ENCODE measurements at places on chromosomes 1 and 21. TPM values are rescaled to one million over a fixed set of nuclear protein-coding genes. Genes with fewer than 3 reads are reported as not detected.

- H3K4me3 ChIP-seq = no peak within 1 kb of the TSS
- peaks cover 5% of the 10 kb centered on the region for H3K4me1 ChIP-seq
- H3K36me3 ChIP-seq = no peaks in the 10 kb centered on the region
- no peak for DNase-seq
- H3K27me3 ChIP-seq = no peaks in the 10 kb centered on the region
These were observed at the start of gene TIE1 for GRCh38 chr1:43300378-43301094. Gene TIE1 (plus strand): TSS chr1:43300982. CDS start chr1:43301072, 90 bp downstream.

- no peak for DNase-seq
- H3K4me3 ChIP-seq = no peak overlapping the region
- no peak overlapping the region for H3K27ac ChIP-seq
- H3K27me3 ChIP-seq = no peaks in the 10 kb centered on the region
- H3K36me3 ChIP-seq = no peaks in the 10 kb centered on the region
These were observed 139.3 kb upstream of the HMCN1 start for GRCh38 chr1:185594786-185595410.

DNA sequence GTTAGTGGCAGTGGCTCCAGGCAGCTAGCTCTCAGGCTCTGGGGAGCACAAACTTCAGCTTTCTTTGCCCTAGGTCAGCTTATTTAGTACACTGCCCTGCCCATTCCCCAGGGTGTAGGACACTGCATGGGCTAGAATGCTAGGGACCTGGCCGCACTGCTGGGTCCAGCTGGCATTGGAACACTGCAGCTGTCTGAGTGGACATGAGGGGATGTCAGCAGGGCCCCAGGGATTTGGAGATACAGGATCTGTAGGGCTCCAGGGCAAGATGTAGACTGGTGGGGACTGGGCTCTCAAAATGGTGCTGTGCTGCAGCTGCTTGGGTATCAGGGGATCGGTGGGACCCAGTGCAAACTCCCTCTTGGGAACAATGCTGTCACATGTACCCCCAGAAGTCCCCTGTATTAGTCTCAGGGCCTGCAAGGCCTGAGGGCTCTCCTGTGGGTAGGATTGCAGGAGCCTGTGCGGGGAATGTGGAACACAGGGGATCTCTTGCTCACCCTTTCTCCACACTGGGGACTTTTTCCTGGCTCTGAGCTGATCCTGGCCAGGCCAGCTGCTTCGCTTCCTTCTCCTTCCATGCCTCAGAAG lies 25.2 kb upstream of the TTC22 start:
- peaks cover 4% of the 10 kb centered on the region for H3K27me3 ChIP-seq
- H3K27ac ChIP-seq = no peak overlapping the region
- H3K4me3 ChIP-seq = no peak overlapping the region
- H3K4me1 ChIP-seq = no peaks in the 10 kb centered on the region
- DNase-seq = no peak

DNA sequence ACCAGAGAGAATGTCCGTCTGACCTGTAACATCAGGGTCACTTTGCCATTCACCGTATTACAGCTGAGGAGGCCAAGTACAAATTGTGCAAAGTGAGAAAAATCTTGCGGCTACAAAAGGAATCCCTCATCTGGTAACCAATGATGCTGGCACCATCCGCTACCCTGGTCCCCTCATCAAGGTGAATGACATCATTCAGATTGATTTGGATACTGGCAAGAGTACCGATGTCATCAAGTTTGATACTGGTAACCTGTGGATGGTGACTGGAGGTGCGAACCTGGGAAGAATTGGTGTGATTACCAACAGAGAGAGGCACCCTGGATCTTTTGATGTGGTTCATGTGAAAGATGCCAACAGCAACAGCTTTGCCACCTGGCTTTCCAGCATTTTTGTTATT lies 18.3 kb upstream of the MUL1 start:
- H3K4me1 ChIP-seq = no peaks in the 10 kb centered on the region
- no peak overlapping the region for H3K27ac ChIP-seq
- no peak overlapping the region for H3K4me3 ChIP-seq
- no peaks in the 10 kb centered on the region for H3K36me3 ChIP-seq

- no peaks in the 10 kb centered on the region for H3K36me3 ChIP-seq
- H3K4me3 ChIP-seq = no peak overlapping the region
- no peaks in the 10 kb centered on the region for H3K27me3 ChIP-seq
- no peak for DNase-seq
These were observed 29.5 kb downstream of the PEX14 start for GRCh38 chr1:10504249-10504648.

- H3K27me3 ChIP-seq = peaks cover 8% of the 10 kb centered on the region
- H3K36me3 ChIP-seq = no peaks in the 10 kb centered on the region
- peak overlapping the region; percentile 96 for H3K4me3 ChIP-seq
- no peak for DNase-seq
These were observed 2.1 kb downstream of the CLSTN1 start for GRCh38 chr1:9821710-9822109.

DNA sequence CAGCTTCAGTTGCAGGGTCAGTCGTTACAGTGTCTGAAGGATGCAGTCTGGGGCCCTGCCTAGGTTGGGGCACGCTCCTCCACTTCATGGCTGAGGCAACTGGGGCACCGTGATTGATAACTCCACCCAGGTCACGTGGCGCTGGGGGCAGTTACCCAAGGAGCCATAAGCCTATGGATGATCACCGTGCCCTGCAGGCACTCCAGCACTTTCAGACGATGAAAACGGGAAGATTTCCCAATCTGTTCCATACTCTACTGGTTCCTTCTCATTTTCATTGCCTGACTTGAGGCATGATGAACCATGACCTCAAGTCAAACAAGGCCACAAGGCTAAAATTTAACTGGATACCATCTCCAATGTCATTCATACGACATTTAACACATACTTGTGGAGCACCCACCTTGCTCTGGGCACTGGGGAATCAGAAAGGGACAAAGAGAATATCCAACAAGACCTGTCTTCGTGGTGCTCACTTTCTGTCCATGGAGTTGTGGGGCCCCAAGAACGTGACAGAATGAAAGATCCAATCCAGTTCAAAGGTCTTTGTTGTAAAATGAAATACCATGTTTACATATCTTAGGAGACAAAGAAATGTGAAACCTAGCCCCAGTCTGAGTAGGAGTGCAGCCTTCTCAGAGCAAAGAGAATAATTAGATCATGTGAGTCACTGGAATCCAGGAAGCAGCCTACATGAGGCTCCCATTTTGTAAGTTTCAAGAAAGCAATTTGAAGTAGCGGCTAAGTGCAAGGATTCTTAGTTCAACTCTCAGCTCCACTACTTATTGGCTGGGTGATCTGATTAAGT lies 39.4 kb upstream of the SPOCD1 start:
- no peaks in the 10 kb centered on the region for H3K4me1 ChIP-seq
- H3K36me3 ChIP-seq = no peaks in the 10 kb centered on the region
- no peak overlapping the region for H3K27ac ChIP-seq
- no peak for DNase-seq
- H3K4me3 ChIP-seq = no peak overlapping the region
- no peaks in the 10 kb centered on the region for H3K27me3 ChIP-seq

DNA sequence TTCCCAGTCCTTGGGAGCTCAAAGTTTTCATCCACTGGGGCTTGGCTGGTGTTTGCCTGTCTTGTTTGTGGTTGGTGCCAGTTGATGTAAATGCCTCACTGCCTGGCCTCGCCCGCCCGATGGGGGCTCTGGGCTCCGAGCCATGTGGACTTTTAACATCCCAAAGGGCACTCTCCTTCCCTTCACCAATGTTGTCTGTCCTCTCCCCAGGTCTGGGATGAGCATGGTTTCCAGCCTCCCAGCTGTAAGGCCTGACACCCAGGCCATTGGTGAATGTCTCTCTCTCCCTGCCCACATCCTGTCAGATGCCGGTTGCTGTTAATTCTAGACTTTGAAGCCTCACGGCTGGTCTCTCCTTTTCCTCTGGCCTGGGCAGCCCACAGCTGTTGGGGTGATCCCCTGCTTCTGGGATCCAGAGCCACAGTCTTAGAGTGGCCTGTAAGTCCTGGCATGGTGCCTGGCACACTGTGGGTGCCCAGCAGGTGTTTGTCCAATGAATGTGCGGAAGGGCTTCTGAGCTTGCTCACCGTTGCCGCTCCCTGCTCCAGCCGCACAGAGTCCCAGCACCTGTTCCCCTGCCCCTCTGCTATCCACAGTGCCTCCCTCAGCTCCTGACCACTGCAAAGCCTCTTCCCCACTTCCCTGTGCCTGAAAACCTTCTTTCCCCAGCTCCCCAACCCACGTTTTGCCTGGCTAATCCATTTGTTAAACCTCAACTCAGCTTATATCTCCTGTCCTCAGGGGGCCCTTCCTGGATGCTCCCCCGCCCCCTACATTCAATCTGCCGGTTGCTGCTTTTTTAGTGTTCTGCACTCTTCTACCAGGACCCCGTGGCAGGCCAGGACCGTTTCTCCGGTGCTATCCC lies 3.3 kb upstream of the C1orf174 start:
- H3K36me3 ChIP-seq = peaks cover under 1% of the 10 kb centered on the region
- no peak overlapping the region for H3K27ac ChIP-seq
- peaks cover 7% of the 10 kb centered on the region for H3K4me1 ChIP-seq
- no peak overlapping the region for H3K4me3 ChIP-seq

GRCh38 chr1:111725192-111725591 lies 14.0 kb downstream of the INKA2 start:
- H3K4me1 ChIP-seq = peaks cover 5% of the 10 kb centered on the region
- H3K27me3 ChIP-seq = no peaks in the 10 kb centered on the region
- peak; percentile 73 for DNase-seq
- H3K27ac ChIP-seq = no peak overlapping the region
- H3K4me3 ChIP-seq = no peak overlapping the region

DNA sequence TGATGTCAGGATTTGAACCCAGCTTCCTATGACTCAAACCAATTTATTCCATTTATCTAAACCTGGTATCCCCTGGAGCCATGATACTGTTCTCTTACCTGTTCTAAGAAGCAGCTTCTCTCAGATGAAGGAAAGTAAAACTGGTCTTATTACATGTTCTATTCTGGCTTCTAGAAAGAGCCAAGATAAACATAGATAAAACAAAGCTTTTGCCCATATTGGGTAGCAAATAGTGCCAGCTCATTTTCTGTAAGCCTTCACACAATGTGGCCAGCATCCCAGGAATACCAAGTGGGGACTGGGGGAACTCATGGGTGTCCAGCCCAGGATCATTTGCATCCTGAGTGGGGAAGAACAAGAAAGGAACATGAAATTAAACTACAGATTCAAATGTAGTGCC lies 53.5 kb upstream of the EPHA8 start:
- H3K27me3 ChIP-seq = no peaks in the 10 kb centered on the region
- peaks cover 84% of the 10 kb centered on the region for H3K36me3 ChIP-seq
- H3K4me3 ChIP-seq = no peak overlapping the region
- H3K4me1 ChIP-seq = peaks cover 4% of the 10 kb centered on the region

GRCh38 chr1:19812875-19813642 lies 2.0 kb downstream of the RNF186 start:
- peaks cover 5% of the 10 kb centered on the region for H3K27me3 ChIP-seq
- no peak overlapping the region for H3K27ac ChIP-seq
- no peak for DNase-seq
- no peaks in the 10 kb centered on the region for H3K4me1 ChIP-seq
- no peaks in the 10 kb centered on the region for H3K36me3 ChIP-seq
- H3K4me3 ChIP-seq = no peak overlapping the region

- H3K4me3 ChIP-seq = no peak overlapping the region
- H3K27me3 ChIP-seq = no peaks in the 10 kb centered on the region
- DNase-seq = peak; percentile 58
- no peak overlapping the region for H3K27ac ChIP-seq
These were observed 37.9 kb downstream of the EPHA2 start for GRCh38 chr1:16117936-16118335.

DNA sequence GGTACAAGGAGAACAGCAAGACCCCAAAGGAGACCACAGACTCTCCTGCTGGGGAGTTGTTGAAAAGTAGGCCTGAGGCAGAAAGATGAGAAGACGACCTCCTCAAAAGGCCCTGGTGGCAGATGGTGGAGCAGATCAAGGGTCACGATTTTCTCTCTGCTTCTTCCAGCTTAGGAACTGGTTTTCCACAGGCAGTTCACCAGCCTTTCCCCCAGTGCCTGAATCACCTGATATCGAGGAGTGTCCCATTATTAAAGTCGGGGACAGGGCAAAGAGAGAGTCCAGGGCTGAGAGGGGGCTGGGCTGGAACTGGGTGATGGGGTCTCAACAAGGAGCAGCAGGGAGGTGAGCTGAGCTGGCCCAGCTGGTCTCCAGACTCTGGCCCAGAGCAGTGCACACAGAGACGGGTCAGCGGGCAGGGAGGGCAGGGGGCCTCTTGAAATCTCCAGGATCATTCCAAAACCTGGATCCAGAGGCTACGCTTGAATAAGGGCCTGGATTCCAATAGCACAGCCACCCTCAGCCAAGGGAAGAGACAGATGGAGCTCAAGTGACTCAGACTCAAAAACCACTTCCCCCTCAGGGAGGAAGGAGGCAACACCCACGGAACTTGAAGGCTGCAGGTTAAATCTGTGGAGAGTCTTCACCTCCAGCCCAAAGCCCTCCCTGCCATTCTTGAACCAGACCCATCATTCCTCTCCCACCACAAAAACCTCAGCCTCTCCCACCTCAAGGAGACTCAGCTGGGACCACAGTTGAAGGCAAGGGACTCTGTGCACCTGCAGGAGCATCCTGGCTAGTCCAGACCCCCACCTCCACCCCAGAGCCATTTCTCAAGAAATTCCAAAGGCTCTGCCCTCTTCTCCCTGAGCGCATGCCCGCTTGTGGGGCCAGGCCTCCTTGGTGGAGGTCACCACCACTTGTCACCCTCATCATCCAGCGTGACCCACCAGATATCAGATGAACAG lies at the start of gene S100A5:
TSS of gene S100A5 (minus strand) at position 541 of the 968 bp plus-strand sequence. CDS start 743 bp downstream, outside the sequence.
- H3K36me3 ChIP-seq = no peaks in the 10 kb centered on the region
- no peak for DNase-seq
- H3K27ac ChIP-seq = no peak within 1 kb of the TSS
- peaks cover 9% of the 10 kb centered on the region for H3K27me3 ChIP-seq
- peaks cover 12% of the 10 kb centered on the region for H3K4me1 ChIP-seq

The FNBP1L gene
- 96.8 TPM for total RNA-seq

The IL20 gene
- not detected for total RNA-seq

The TTLL7 gene
- 6.2 TPM for total RNA-seq

The RAB13 gene
- 94.2 TPM for total RNA-seq

The HSPB7 gene
- not detected for total RNA-seq

The CFAP298 gene
- 62.2 TPM for total RNA-seq

Data from endodermal cell (in vitro differentiated cells).